Activated CD8-positive, alpha-beta memory T cell treated with anti-CD3 and anti-CD28 coated beads for 4 hours (primary cell): ENCODE measurements at places on chromosomes 6 and 20.

GRCh38 chr6:169573883-169574282 is 127.9 kb downstream of the WDR27 start:
- no peak for DNase-seq

DNA sequence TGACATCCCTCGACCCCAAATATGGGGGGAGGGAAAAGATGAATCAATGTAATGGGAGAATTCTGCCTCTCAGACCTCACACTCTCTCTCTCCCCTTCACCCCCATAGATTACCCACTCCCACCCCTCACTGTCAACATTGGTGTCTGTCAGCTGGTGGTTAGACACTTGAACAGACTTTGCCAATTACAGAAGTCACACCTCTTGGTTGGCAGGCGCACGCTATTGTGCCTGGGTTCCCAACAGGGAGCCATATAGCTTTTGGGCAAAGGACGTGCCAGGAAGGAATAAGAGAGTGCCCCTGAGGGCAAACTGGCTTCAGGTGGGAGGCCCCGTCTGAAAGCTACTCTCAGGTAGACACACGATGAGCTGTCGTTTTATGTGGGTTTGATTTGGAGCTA is 54.1 kb upstream of the FYN start:
- DNase-seq = no peak

- no peak for DNase-seq
These were observed 73.9 kb downstream of the ALDH5A1 start for GRCh38 chr6:24568683-24569082.

- no peak for DNase-seq
These were observed 17.6 kb upstream of the SERPINB9 start for GRCh38 chr6:2920671-2921112.

GRCh38 chr6:158321960-158322359 is 9.7 kb downstream of the TULP4 start:
- no peak for DNase-seq

DNA sequence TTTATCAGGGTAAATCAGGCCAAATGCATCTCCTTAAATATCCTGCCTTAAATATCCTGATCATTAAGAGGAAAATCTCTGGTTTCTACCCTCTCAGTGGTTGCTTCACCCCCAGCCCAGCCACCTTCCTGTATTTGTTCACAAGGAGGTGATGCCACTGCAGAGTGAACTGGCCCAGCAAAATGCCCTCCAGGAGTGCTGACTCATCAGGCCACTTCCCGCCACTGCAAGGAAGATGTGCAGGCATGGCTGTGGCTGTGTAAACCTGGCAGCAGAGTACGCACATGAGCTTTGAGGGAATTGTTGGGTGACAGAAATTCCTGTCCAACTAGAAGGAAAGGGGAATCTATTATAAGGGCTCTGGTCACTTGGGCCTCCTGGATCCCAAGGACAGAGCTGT is 13.8 kb downstream of the NQO2 start:
- DNase-seq = no peak

DNA sequence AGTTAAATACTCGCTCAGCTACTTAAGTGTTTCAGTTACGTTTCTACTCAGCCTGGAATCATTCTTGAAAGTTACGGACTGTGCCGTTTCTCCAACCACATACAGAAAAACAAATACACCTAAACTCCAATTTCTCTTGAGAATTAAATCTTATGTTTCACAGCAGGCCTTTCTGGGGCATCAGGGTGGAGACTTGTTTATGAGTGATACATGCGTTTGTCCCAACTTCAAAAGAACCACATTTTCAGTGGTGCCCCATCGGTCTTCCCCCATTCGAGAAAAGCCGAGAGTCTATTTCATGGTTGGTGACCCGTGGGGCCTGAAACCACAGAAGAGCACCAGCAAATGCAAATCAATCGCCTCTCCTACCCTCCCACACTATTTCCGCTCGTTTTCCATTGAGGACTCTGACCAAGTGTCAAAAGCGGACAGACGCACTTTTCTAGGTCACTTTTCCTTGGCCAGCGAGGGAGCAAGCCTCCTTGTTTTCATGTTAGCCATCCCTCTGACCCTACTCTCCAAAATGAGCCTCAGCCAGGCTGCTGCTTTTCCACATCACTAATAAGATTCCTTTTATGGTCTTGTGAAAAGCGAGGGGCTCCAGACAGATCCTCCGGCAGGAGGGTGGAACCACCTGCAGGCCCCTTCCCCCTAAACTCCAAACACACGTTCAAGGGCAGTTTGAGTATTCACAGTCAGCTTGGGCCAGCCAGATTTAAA is 3.1 kb downstream of the JAG1 start:
- DNase-seq = no peak

GRCh38 chr20:58071991-58072390 is 156.5 kb downstream of the ANKRD60 start:
- no peak for DNase-seq

- no peak for DNase-seq
These were observed 29.0 kb downstream of the ARMC2 start for GRCh38 chr6:108877046-108877751.
